ENCODE measurements at places on chromosomes 5 and 9. TPM values are rescaled to one million over a fixed set of nuclear protein-coding genes. Genes with fewer than 3 reads are reported as not detected.

- no peak for DNase-seq
Measured at GRCh38 chr5:127492854-127493738, 24.3 kb upstream of the PRRC1 start.

DNA sequence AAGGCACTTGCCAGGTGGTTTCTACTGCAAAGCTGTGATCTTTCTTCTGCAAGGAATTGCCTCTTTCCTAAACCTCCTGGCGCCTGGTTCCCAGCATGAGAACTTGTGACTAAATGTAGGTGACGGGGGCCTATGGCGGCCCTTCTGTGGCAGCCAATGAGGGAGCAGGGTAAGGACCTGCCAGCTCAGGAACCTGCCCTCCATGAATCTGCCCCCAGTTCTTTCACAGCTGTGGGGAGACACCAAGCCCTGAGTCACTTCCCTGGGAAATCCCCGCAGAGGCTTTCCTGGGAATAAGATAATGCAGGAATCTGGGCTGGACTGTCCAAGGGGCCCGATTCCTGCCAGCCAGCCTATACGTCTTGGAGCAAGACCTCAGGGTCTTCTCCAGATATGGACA, 56.7 kb upstream of the CTNNA1 start:
- no peak for DNase-seq

Gene SOHLH1
- total RNA-seq, result not detected

Gene CER1
- not detected for total RNA-seq
